Activated CD4-positive, alpha-beta T cell treated with anti-CD3 and anti-CD28 coated beads for 48 hours (primary cell): ENCODE measurements at places on chromosomes 1 and 21.

- DNase-seq = no peak
Measured at GRCh38 chr21:41580758-41581554, 73.0 kb upstream of the TMPRSS2 start.

- no peak for DNase-seq
Measured at GRCh38 chr1:85824066-85824840, 116.0 kb upstream of the ZNHIT6 start.

- DNase-seq = no peak
Measured at GRCh38 chr1:94095112-94095637, 25.8 kb downstream of the ABCA4 start.

GRCh38 chr1:113118266-113118665 lies 45.3 kb downstream of the LRIG2 start:
- DNase-seq = no peak

- DNase-seq = no peak
Measured at GRCh38 chr1:85062425-85063026, 14.2 kb upstream of the MCOLN3 start.

GRCh38 chr1:50126927-50127715 lies 18.4 kb downstream of the ELAVL4 start:
- DNase-seq = no peak

GRCh38 chr1:2134266-2134620 lies 60.3 kb downstream of the FAAP20 start:
- DNase-seq = no peak

DNA sequence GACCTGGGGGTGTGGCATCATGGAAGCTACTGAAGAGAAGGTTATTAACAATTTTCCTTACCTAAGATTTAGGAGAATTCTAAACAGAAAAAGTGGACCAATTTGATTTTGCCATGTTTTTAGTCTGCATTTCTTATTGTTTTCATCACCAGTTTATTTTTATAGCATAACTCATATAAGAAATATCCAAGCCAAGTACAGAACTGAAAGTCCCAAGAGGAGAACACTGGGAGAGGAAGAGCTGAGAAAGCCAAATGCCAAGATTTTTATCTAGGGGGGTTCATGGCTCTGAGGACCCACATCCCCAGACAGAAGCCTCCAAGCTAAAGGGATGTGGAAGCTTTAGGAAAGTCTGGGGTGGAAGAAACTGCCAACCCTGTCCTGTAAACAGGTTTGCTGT lies 109.4 kb upstream of the DUSP10 start:
- no peak for DNase-seq

- DNase-seq = no peak
Measured at GRCh38 chr21:35783721-35784120, 276.6 kb downstream of the SETD4 start.

GRCh38 chr1:112359961-112360767 lies 35.9 kb upstream of the CTTNBP2NL start:
- DNase-seq = no peak

DNA sequence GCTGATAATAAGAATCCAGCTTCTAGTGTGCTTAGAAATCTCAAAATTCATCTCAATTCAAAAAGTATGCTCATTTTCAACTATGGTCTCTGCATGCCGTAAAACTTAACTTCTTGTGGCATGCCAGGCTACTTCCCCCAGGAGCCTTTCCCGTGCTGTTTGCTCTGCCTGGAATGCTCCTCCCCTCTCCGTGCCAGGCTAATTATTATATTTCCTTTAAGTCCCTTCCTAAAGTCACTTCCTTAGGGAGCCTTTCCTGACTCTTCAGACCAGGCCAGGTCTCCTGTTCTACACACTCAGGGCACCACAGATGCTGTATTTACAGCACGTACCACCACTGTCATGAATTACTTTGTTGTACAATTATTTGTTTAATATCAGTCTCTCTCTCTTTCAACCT lies 67.1 kb upstream of the PPP2R5A start:
- no peak for DNase-seq

DNA sequence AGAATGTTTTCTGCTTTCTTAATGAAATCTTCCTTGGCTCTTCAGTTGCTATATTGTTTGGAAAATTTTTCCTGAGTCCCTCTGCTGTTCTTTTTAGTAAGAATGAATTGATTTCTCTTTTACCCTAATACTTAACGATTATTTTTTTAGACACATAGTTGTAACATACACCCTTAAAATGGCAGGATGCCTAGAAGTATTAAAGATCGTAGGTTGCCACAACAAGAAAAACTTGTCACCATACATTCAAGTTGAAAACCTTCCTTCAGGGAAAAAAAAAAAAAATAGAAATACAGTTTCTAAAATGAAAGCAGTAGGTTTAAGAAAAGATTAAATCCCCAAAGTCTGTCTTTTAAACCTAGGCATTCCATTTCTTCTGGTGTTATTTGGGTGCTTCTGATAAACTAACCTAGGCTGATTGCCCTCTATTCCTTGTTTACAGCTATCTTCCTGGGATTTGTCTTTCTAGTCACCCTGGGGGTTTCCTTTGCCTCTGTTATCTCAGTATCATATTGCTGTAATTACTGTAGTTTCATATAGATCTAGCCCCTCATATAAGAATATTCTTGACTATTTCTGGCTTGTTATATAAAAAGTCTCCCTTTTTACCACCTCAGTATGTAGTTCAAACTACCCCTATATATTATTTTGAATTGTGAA lies 16.8 kb downstream of the SUCO start:
- no peak for DNase-seq

GRCh38 chr1:42639116-42639515 lies 19.1 kb upstream of the PPIH start:
- DNase-seq = no peak

DNA sequence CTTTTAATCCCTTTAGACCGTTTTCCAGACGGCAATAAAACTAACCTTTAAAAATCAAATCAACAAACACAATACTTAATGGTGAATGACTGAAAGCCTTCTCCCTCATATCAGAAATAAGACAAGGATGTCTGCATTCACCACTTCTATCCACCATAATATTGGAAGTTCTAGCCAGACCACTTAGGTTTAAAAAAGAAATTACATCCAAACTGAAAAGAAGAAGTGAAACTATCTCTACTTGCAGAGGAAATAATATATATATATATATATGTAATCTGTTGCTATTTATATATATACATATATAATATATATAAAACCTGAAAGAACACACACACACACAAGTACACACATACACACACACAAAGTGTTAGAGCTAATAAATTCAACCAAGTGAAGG lies 100.4 kb downstream of the BRINP3 start:
- DNase-seq = no peak

DNA sequence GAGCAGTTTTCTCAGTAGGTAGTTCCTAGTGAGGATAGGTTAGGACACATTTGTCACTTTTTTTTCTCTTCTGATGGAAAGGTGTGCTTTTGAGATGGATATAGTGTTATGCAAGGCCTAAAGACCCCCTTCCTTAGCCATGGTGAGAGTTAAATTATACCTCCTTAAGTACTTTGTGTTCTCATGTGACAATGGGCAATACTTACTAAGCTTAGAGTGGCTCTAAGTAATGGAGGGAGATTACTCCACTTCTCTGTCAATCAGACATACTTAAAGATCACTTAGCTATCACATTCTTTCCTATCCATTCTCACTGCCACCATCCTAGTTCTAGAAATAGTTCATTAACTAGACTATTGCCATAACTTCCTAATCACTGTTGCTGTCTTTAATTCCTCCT lies 265.6 kb downstream of the PBX1 start:
- DNase-seq = no peak

GRCh38 chr1:44544960-44545359 lies 129.3 kb downstream of the TMEM53 start:
- DNase-seq = no peak

- DNase-seq = no peak
Measured at GRCh38 chr1:14803002-14803789, 204.7 kb downstream of the KAZN start.

- no peak for DNase-seq
Measured at GRCh38 chr1:14648896-14649855, 50.7 kb downstream of the KAZN start.

- no peak for DNase-seq
Measured at GRCh38 chr1:14441302-14441741, 157.2 kb upstream of the KAZN start.
